Breast epithelium (tissue), 4 donors: ENCODE measurements at places on chromosomes 11 and 22.

- DNase-seq: no peak
Observed at GRCh38 chr22:41445129-41446056, 1.2 kb downstream of the TOB2 start.

DNA sequence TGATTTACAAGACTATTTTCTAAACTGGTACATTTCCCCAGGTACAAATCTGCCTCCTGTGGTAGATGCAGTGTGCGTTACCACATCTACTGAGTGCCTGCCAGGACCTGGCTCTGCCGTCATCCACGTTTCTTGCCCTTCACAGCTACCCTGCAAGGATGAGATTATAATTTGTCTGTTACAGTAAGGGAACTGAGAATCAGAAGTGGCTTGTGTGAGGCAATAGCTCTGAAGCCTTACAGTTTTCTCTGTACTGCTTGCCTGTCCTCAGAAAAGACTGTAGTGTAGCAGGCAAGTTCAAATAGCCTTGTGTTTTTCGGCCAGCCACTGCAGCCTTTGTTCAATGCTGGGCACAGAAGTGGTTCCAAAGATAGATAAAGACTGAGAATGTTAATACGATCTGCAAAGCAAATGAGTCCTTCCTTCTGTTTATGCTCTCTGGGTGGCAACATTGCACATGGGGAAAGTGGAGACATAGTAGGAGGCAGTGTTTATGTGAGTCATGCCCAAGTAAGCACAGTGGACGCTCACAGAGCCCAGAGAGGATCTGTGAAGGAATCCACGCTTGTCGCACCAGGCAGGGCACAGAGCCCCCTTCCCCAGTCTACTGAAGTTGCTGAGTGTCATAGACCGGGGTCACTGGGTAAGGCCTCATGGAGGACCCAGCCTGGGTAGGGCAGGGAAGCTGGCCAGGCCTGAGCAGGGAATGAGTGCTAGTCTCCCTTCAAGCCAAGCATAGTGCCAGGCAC, 49.1 kb downstream of the MICAL2 start:
- no peak for DNase-seq

- no peak for DNase-seq
Observed at GRCh38 chr11:128464878-128465450, 122.4 kb downstream of the ETS1 start.

GRCh38 chr11:110317516-110317932, 21.1 kb upstream of the RDX start:
- DNase-seq: no peak

- DNase-seq: no peak
Observed at GRCh38 chr11:888310-889212, 22.0 kb downstream of the CHID1 start.

DNA sequence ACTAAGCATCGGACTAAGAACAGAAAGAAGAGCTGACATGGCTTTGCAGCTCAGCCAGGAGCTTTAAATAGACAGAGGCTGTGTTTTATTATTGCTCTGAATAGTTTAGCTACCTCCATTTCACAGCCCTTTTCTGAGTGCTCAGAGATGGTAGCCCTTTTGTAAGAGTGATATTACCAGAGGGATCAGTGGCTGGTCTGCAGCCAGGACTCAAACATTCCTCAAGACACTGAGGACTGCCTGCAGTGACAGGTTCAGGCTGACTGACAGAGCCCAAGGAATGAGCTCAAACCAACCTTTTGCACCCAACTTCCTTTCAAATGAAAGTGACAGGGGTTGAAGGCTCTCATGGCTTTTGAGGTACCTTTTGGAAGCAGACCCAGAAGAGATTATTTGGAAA, 189.0 kb downstream of the DDX10 start:
- no peak for DNase-seq

DNA sequence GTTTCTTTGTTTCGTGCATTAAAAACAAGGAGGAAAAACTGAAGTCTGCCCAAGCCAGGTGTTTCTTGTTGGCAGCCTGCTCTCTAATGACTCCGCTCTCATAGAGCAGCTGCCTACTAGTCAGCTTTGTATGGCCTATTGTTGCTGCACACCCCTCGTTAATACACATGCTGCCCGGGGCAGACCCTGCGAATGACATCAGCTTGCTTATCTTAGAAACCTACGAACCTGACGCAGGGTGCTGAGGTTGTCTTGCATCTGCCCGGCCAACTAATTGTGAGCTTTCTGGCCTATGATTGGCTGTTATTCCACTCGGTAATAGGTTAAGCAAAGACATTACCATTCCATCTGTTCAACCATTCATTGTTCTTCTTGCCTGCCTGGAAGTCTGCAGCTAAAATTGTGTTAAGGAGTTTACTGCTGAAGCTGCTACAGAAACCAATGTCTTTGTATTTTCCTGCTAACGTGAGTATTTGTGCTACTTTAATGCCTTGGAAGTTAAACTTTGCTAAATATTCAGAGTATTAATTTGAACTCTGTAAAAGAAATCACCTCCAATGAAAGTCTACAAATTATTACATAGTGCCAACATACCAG, 37.5 kb downstream of the ZC3H12C start:
- DNase-seq: no peak

DNA sequence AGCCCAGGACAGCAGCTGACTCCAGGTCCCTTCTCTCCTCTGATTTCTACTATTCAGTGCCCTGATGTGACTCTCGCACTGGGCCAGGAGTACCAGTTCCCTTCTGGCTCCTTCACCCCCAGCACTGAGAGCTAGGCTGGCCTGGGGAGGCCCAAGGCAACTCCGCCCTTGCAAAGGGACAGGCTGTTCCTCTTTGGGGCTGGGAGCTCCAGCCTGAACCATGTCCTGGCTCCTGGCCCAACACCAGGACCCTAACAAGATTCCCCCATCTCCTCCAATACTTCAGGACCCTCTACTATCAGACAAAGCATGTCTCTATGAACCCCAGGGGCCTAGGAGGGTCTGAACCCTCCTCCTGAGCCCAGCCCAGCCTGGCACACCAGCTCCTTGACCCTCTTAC, 12.5 kb downstream of the CREB3L1 start:
- DNase-seq: no peak

DNA sequence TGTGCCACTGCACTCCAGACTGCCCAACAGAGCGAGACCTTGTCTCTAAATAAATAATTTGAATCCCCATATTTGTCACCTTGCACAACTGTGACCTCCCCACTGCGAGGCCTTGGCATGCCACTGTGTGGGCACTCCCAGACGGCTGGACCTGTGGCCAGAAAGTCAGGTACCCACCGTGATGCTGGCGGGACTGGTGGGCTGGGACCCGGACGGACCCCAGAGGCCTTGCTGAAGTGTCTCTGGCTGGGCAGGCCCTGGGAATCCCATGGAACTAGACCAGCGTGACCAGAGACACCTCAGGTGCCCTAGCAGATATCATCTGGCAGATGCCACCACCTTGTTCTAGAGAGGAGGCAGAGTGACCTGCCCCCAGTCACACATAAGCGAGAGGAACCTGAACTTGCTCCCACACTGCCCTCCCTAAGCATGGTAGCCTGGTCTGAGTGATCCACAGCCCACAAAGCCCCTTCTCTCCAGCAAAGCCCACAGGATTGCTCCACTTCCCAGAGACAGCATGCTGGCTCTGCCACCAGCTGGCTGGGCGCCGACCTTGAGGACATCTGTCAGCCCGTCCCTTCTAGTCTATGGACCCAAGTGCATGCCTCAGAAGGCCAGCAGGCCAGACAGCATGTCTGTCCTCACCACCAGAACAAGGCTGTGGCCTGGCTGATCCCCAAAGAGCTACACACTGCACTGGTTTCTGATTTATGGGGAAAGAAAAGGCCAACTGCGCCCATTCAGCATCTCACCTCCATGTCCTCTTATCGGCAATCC, 9.5 kb downstream of the MACROD1 start:
- DNase-seq: no peak

- DNase-seq: no peak
Observed at GRCh38 chr22:49101225-49101624, 726.4 kb downstream of the BRD1 start.
